ENCODE measurements at places on chromosomes 5 and 9.
A peak's percentile ranks its signal among the peaks of the same experiment; 100 is the strongest.

- peaks cover 17% of the 10 kb centered on the region for H3K36me3 ChIP-seq
Measured at GRCh38 chr9:89610391-89610925, 5.6 kb downstream of the GADD45G start.

- no peaks in the 10 kb centered on the region for H3K4me1 ChIP-seq
- no peak overlapping the region for H3K27ac ChIP-seq
- H3K4me3 ChIP-seq: no peak overlapping the region
- peaks cover 12% of the 10 kb centered on the region for H3K27me3 ChIP-seq
Measured at GRCh38 chr5:31964007-31964360, 210.1 kb downstream of the GOLPH3 start.

DNA sequence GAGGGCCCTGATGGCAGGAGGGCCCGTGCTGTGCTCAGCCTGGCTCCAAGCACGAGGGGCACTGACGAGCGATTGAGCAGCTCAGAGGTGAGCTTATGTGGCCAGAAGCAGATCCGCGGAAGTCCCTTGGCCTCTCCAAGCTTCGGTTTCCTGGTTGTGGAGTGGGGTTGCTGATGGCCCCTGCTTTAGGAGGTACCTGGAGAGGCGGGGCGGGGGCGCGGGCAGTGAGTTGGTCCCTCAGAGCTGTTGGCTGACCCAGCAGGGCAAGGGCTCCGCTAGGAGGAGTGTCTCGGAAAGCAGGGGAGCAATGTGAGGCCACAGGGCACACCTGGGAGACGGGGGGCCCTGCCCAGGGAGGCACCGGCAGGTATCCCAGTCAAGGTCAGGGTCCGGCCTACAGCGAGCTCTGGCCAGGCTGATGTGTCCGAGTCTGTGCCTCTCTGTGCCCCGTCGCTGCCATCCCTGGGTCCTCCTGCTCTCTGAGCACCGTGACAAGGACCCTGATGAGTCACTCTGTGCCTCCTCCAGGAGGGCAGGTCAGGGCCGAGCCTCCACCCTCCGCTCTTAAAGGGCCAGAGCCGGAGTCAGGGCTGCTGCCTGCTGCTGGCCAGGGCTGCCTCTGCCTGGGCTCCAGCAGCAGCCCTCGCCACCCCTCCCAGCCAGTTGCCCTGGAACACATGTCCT, 14.8 kb downstream of the NCS1 start:
- no peaks in the 10 kb centered on the region for H3K36me3 ChIP-seq
- no peaks in the 10 kb centered on the region for H3K4me1 ChIP-seq
- peak; percentile 53 for ATAC-seq
- no peak overlapping the region for H3K27ac ChIP-seq
- H3K27me3 ChIP-seq: no peaks in the 10 kb centered on the region

GRCh38 chr5:584846-585245, 27.3 kb upstream of the CEP72 start:
- no peak for ATAC-seq
- H3K36me3 ChIP-seq: no peaks in the 10 kb centered on the region
- H3K4me3 ChIP-seq: no peak overlapping the region
- H3K27ac ChIP-seq: no peak overlapping the region
- H3K27me3 ChIP-seq: peaks cover 27% of the 10 kb centered on the region
- no peaks in the 10 kb centered on the region for H3K4me1 ChIP-seq

GRCh38 chr5:134902071-134902801, 2.7 kb upstream of the PCBD2 start:
- ATAC-seq: no peak
- no peaks in the 10 kb centered on the region for H3K27me3 ChIP-seq
- H3K4me1 ChIP-seq: no peaks in the 10 kb centered on the region
- peaks cover 33% of the 10 kb centered on the region for H3K36me3 ChIP-seq
- H3K27ac ChIP-seq: peak overlapping the region; percentile 6

- no peak overlapping the region for H3K4me3 ChIP-seq
- no peak overlapping the region for H3K27ac ChIP-seq
- peaks cover 11% of the 10 kb centered on the region for H3K4me1 ChIP-seq
Measured at GRCh38 chr5:172417130-172417841, 37.0 kb downstream of the SH3PXD2B start.

- no peaks in the 10 kb centered on the region for H3K4me1 ChIP-seq
- H3K27ac ChIP-seq: no peak overlapping the region
- no peak overlapping the region for H3K4me3 ChIP-seq
Measured at GRCh38 chr5:122736086-122736845, 38.6 kb upstream of the SNX2 start.

DNA sequence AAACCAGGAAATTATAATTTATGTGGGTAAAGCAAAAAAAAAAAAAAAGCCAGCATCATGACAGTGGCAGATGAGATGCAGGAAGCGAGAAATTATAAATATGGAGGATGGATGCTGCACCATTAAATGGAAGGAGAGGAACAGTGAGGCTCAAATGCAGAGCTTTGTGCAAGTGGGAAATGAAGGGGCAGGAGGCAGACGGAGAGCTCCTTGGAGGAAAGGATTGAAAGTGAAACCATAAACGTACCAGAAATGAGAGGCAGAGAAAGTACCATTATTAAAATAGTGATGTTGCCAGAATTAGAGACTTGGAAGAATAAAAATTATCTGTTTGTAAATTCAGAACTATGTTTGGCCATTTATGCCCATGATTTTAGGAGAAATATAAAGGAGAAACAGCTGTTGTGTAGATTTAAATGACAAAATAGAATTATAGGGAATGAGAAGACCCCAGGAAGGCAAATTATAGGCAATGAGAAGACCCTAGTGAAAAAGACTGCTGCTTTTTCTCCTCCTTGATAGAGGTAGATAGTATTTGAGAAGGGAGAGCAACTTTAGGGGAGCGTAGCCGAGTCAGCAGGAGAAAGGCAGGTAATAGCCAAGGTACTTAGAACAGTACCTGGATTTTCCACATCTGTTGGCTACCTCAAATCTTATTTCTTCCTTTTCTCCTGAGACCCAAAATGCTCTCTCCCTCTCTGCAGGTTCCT, 341.0 kb upstream of the CD180 start:
- peak; percentile 39 for ATAC-seq
- H3K4me3 ChIP-seq: no peak overlapping the region
- no peaks in the 10 kb centered on the region for H3K36me3 ChIP-seq
- peaks cover 2% of the 10 kb centered on the region for H3K27me3 ChIP-seq
- H3K4me1 ChIP-seq: no peaks in the 10 kb centered on the region

- H3K27ac ChIP-seq: no peak overlapping the region
- no peak for ATAC-seq
- peaks cover 5% of the 10 kb centered on the region for H3K4me1 ChIP-seq
- no peak overlapping the region for H3K4me3 ChIP-seq
Measured at GRCh38 chr9:120510816-120511215, 69.2 kb downstream of the CDK5RAP2 start.

DNA sequence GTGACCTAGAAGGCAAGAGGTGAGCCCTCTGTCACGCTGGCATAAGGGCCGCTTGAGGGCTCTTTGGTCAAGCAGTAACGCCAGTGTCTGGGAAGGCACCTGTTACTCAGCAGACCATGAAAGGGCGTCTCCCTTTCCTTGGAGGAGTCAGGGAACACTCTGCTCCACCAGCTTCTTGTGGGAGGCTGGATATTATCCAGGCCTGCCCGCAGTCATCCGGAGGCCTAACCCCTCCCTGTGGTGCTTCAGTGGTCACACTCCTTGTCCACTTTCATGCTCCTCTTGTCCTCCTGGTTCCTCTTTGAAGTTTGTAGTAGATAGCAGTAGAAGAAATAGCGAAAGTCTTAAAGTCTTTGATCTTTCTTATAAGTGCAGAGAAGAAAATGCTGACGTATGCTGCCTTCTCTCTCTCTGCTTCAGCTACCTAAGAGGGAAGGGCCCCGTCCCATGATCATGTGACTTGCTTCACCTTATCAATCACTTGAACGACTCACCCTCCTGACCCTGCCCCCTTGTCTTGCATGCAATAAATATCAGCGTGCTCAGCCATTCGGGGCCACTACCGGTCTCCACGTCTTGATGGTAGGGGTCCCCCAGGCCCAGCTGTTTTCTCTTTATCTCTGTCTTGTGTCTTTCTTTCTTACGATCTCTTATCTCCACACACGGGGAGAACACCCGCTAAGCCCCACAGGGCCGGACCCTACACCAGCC, 16.7 kb upstream of the SCGB3A1 start:
- H3K4me3 ChIP-seq: no peak overlapping the region
- no peaks in the 10 kb centered on the region for H3K4me1 ChIP-seq
- ATAC-seq: no peak

DNA sequence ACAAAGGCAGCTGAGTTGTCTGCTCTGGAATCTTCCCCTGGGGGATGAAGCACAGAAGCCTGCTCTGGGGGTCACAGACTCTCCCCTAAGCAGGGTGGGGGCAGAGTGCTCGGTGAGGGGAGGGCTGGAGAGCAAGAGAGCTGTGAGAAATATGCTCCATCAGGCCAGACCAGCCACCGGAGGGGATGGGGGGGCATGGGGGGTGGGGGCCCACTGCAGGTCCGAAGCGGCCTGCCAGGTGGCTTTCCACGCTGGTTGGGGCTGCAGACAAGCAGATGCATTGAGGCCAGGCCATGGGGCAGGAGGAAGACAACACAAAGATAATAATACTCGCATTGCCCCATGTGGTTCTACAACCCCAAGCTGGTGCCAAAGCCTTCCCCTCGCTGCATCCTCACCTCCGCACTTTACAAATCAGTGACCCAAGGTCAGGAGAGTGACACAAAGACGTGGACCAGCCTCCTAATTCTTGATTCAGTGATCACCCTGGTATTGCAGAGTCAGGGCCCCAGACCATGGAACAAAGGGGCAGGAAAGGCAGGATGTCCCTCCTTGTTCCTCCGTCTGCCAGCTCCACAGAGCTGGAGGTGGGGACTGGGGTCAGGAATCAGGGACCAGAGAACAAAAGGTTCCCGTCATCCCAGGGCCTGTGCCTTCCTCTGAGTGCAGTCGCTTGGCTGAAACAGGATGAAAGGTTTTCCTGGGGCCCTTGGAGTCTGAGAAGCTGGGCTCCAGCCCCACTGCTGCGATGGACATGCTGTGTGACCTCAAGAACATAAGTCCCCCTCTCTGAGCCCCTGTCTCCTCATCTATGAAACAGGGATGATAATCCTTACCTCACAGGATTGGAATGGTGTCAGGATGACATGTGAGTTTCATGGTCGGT, 37.2 kb upstream of the GABRP start:
- no peak overlapping the region for H3K4me3 ChIP-seq
- no peaks in the 10 kb centered on the region for H3K36me3 ChIP-seq
- H3K27ac ChIP-seq: no peak overlapping the region
- ATAC-seq: no peak

DNA sequence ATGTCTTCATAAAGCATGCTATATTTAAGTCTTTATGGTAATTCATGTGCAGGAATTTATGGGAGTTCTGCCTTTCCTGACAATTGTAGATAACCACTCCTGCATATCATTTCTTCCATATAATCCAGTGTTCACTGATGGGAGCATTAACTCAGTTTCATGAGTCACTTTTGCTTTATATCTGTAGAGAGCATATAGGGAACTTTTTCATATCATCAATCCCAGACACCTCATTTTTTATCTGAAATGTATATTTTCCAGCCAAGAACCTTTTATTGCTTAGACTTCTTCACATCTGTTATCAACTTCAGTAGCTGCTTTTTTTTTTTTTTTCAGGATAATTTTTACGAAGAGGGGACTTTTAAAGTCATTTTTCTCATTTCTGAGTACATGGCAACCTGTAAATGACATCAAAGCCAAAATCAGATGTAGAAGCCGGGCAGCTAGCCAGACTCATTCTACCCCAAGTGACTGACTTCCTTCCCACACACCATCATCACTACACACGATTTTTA, 41.1 kb downstream of the NFX1 start:
- peaks cover 98% of the 10 kb centered on the region for H3K36me3 ChIP-seq
- H3K4me1 ChIP-seq: no peaks in the 10 kb centered on the region
- H3K4me3 ChIP-seq: no peak overlapping the region
- no peak for ATAC-seq

- no peaks in the 10 kb centered on the region for H3K36me3 ChIP-seq
- no peak for ATAC-seq
- peaks cover 9% of the 10 kb centered on the region for H3K27me3 ChIP-seq
Measured at GRCh38 chr9:4366591-4367330, 66.9 kb upstream of the GLIS3 start.

DNA sequence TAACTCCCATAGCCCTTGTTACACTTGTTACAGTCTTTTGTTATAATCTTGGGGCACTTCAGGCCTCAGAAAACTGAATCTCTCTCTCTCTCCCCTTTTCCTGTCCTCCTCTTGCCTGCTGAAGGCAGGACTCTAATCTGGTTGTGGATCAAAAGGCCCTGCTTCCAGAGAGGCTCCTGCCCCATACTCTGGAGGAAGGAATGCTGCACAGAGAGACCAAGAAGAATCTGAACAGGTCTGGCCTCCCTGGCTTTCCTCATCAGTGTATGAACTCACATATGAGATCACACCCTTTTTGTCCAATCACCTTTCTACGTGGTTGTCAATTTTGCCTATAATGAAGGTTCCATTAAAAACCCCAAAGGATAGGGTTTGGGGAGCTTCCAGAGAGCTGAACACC, 26.2 kb upstream of the LVRN start:
- no peak overlapping the region for H3K4me3 ChIP-seq
- H3K27ac ChIP-seq: no peak overlapping the region
- no peaks in the 10 kb centered on the region for H3K36me3 ChIP-seq
- no peaks in the 10 kb centered on the region for H3K4me1 ChIP-seq
- H3K27me3 ChIP-seq: no peaks in the 10 kb centered on the region

GRCh38 chr9:89430995-89431394, 66.9 kb downstream of the SEMA4D start:
- H3K27me3 ChIP-seq: no peaks in the 10 kb centered on the region
- H3K4me1 ChIP-seq: peaks cover 47% of the 10 kb centered on the region
- H3K4me3 ChIP-seq: peak overlapping the region; percentile 9

GRCh38 chr5:174796711-174797192, 72.4 kb downstream of the MSX2 start:
- ATAC-seq: no peak
- no peaks in the 10 kb centered on the region for H3K4me1 ChIP-seq
- no peak overlapping the region for H3K4me3 ChIP-seq
- H3K27me3 ChIP-seq: peaks cover 27% of the 10 kb centered on the region
- H3K27ac ChIP-seq: no peak overlapping the region

- H3K4me1 ChIP-seq: peaks cover 6% of the 10 kb centered on the region
- no peak for ATAC-seq
- H3K27ac ChIP-seq: no peak overlapping the region
- no peak overlapping the region for H3K4me3 ChIP-seq
Measured at GRCh38 chr9:136554870-136555269, 9.0 kb upstream of the NOTCH1 start.

DNA sequence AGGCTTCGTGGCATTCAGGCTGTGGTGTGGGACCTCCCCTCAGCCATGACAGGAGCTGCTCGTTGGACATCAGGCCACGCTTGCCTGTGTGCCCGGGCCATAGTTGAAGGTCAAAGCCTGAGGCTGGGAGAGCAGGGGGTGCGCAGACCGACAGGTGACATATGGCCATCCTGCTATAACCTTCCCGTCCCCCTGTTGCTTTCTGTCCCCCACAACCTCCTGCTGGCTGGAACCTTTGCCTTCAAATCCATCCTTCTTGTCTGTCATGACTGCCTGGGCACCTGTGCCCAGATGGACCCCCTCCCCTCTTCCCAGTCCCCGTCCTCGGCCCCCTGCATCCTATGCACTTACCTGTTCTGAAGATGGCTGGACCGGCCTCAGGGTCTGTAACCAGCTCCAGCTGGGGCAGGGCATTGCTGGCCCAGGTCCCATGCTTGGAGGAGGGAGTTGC, 83.2 kb downstream of the WNK2 start:
- no peak overlapping the region for H3K27ac ChIP-seq
- no peak overlapping the region for H3K4me3 ChIP-seq
- peaks cover 5% of the 10 kb centered on the region for H3K4me1 ChIP-seq
- no peaks in the 10 kb centered on the region for H3K36me3 ChIP-seq
